Fibroblast of the aortic adventitia (primary cell): ENCODE measurements at places on chromosomes 2 and 18. TPM values are rescaled to one million over a fixed set of nuclear protein-coding genes. Genes with fewer than 3 reads are reported as not detected.

- peak; percentile 86 for DNase-seq
Measured at GRCh38 chr18:8952769-8953760, 149.4 kb upstream of the NDUFV2 start.

GRCh38 chr2:78293768-78294167 lies 731.7 kb upstream of the REG3G start:
- DNase-seq: no peak

GRCh38 chr2:160472839-160473251 lies 20.8 kb downstream of the RBMS1 start:
- no peak for DNase-seq

GRCh38 chr2:234919711-234920110 lies 32.1 kb upstream of the SH3BP4 start:
- DNase-seq: no peak

DNA sequence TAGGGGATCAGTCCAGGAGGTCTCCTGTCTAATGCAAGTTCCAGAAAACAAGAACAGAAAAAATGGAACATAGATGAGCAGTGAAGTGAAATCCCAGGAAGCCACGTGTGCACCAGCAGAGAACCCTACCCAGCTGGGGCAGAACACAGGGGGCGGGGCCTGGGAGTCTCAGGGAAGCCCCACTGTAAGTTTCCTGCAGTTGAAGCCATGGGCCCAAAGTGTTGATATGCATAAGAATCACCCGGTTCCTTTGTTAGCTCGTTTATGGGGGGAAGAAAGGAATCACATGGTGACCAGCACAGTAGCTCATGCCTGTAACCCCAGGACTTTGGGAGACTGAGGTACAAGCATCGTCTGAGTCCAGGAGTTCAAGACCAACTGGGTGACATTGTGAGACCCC lies 131.3 kb downstream of the INO80D start:
- no peak for DNase-seq

DNA sequence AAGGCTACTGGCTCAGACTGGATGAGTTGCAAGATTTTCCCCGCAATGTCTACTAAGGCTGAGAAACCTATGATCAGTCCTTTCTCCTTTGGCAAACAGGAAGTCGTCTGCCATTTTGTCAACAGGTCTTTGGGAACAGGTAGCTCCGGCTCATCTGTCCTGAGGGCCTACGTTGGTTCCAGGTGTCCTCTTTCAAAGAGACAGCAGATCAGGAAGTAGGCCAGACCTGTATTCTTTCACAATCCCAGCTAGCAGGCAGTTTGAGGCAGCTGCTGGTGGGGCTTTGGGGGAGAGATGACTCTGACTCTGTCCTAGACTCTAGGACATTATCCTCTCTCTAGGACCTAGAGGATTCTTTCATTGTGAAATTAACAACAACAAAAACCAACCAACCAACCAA lies 98.6 kb downstream of the ACTR2 start:
- no peak for DNase-seq

GRCh38 chr2:235749121-235749770 lies 255.4 kb downstream of the AGAP1 start:
- peak; percentile 54 for DNase-seq

DNA sequence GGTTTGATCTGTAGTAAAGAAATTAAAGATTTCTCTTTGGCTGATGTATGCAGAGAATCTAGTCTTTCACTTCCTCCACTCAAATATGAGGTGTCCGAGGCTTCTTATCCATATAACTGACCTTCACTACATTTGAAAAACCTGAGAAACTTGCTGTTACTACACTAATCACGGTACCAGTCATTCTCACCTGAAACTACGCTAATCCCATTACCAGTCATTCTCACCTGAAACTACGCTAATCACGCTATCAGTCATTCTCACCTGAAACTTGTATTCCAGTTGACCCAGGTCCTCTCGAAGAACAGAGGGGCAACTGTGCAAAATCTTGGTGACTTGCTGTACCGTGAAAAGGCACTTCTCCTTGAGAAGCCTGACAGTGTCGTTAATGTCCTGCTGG lies 5.1 kb downstream of the MTERF4 start:
- no peak for DNase-seq

GRCh38 chr2:151828143-151828889 lies at the start of gene ARL5A:
Gene ARL5A, minus strand, starts transcription at chr2:151828421. Its CDS starts 245 bp downstream, at chr2:151828176.
- peak; percentile 94 for DNase-seq

Gene ANKRD62
- not detected in 2 replicates for total RNA-seq

Gene HADHA
- total RNA-seq: 135 and 174 TPM in 2 replicates

Gene DQX1
- total RNA-seq: 0.27 TPM in 1 of 2 replicates, not detected in the other

Gene POTEF
- not detected in 2 replicates for total RNA-seq

Gene FAHD2B
- total RNA-seq: 0.90 and 2.5 TPM in 2 replicates

Gene TGFA
- total RNA-seq: not detected in 2 replicates
